Right atrium auricular region (tissue), 2 donors: ENCODE measurements at places on chromosomes 2 and 18.

DNA sequence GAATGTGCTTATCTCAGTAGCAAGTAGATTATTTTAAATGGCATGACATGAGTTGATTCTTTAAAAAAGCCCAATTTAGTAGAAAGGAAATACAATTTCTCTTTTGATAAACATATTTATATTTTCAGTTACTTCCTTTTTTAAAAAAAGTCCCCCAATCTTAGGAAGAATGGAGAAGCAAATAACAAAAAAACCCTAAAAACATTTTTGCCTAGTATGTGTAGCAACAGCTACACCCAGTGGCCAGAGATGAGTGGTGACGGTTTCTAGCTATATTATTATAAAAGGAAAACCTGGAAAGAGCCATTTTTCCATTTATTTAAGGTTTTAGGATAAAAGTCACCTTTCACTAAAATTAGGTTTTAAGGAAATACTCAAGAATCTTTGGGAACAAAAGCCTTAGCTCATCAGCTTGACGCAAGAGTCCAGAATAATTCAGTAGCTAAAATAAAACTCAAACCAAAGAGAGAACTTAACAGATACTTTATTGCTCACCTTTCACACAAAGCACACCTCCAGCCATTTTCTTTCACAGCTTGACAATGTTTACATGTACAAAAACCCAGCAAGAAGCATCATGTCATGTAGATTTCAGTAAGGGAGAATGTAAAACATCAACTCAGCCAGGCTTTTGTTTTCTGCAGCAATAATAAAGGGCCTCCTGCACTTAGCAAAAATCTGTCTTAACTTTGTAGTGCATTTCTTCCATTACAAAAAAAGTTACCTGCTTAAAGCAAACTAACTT is 15.7 kb downstream of the FAM98A start:
- DNase-seq = no peak

DNA sequence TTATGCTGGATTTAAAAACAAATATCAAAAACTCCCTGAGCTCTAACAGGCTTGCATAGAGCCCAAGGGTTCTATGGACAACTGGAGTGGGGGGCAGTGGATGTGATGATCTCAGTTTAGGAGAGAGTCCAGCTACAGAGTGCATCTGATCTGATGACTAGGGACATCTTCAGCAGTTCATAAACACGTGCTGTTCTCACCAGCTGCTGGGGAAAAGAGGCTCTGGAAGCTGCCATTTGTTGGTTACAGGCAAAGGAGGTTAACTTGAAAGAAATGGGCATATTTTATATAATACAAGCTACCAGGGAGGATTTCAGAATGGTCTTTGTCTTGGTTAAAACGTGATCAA is 36.0 kb upstream of the ZNF396 start:
- DNase-seq = no peak

- no peak for DNase-seq
These were observed 127.6 kb upstream of the ITGA6 start for GRCh38 chr2:172299741-172300140.

- no peak for DNase-seq
These were observed 3.0 kb downstream of the MEIS1 start for GRCh38 chr2:66437691-66438497.

- DNase-seq = peak; percentile 95
These were observed 81.4 kb upstream of the PKDCC start for GRCh38 chr2:41966431-41966893.

GRCh38 chr2:169348321-169349024 is 13.9 kb downstream of the LRP2 start:
- no peak for DNase-seq

- no peak for DNase-seq
These were observed 26.8 kb downstream of the MAL start for GRCh38 chr2:95052307-95052706.

DNA sequence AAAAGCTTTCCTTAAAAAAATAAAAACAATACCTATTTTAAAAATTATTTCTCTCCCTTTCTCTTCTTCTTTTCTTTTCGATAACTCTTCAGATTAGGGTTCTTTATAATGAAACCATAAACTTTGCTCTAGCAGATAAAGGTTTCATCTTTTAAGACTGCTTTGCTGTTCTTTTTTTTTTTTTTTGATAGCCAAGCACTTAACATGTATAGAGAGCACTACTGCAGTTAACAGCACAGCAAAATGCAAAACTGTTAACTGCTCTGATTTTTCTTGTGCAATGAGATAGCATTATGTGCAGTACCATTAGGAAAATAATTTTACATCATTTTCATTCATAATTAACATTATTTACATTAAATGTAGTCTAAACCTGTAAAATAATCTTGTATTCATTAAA is 36.3 kb downstream of the GALNT1 start:
- no peak for DNase-seq

GRCh38 chr18:28074076-28074475 is 102.9 kb downstream of the CDH2 start:
- no peak for DNase-seq

DNA sequence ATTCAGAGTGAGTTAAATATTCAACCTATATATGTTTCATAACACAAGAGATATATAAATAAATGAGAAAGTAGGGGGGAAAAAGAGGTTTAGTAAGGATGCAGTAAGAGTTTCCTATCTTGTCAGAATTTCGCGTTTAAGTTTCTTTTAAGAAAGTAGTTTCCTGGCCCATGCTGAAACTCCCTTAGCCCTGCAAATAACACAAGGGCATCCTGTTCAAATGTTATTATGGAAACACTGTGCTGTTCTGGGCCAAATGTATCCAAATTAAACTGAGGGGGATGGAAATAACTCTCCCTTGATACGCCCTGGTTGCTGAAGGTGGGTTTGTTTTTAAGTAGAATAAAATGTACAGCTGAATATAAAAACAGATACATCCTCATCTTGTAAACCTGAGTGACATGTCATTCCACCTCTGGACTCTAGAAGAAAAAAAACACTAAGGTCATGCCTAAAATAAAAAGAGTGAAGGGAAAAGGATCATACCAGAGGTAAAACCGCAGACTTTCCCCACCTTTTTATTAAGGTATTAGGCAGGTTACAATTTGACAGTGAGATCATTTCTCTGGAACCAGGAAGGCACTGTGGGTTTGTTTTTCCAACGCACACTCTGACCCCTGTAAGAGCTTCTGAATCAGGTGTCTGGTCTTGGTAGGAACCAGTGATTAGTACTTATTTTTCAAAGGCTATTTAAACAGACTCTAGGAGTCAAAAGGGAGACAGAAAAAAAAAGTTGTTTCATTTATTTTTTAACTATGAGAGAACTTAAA is 16.7 kb downstream of the BCL2 start:
- no peak for DNase-seq

DNA sequence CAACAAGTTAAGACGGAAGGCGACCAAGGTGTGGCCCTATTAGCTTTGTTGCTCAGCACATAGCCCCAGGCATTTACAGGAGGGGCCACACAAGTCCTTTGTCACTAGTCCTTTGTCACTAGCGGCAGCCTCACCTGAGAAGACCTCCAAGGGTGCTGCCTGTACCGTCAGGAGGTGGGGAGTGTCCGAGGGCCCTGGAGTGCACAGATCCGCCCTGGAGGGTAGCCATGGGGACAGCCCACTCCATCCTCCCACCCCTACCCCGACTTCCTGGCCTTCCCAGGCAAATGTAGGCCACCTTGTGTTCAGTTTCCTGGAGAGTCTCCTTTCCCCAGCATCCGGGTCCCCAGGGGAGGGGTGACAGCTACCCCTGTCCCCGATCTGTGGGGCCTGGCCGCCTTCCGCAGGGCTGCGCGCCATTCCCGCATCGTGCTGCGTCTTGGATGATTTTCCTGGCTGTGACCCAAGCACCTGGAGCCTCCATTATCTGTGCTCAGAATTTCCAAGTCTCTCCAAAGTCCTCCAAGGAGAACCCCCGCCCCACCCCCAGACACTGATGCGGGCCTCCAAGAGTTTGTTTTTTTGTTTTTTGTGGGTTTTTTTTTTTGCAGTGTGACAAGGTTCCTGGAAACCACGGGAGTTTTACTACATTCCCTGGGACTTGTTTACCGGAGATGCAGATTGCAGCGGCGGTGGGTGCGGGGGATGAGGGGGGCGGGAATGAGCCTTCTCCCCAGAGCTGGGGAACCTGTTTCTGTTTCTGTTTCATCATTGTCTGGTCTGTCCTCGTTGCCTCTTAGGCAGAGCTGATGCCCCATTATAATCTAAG is 28.6 kb downstream of the TEX44 start:
- DNase-seq = no peak

- DNase-seq = no peak
These were observed 199.2 kb upstream of the NRP2 start for GRCh38 chr2:205483095-205483494.
